ENCODE measurements at places on chromosomes 4 and X.

GRCh38 chrX:3777416-3777815 is 64.0 kb upstream of the PRKX start:
- DNase-seq = no peak

DNA sequence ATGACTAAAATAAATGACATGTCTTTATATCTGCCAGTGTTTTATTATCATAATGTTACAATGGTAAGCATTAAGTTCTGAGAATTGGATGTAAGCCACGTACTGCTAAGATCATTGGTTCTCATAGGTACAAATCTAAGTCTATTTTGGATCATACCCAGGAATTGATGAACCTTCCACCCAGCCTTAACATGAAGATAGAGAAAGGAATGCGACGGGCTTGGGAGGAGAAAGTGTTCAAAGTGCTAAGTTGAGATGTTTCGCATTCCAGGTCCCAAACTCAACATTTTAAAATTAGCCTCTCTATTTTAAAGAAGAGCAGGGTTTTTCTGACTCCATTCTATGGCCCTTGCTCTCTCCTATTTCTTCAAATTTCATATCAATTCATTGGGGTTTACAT is 54.9 kb upstream of the FRAS1 start:
- DNase-seq = no peak

DNA sequence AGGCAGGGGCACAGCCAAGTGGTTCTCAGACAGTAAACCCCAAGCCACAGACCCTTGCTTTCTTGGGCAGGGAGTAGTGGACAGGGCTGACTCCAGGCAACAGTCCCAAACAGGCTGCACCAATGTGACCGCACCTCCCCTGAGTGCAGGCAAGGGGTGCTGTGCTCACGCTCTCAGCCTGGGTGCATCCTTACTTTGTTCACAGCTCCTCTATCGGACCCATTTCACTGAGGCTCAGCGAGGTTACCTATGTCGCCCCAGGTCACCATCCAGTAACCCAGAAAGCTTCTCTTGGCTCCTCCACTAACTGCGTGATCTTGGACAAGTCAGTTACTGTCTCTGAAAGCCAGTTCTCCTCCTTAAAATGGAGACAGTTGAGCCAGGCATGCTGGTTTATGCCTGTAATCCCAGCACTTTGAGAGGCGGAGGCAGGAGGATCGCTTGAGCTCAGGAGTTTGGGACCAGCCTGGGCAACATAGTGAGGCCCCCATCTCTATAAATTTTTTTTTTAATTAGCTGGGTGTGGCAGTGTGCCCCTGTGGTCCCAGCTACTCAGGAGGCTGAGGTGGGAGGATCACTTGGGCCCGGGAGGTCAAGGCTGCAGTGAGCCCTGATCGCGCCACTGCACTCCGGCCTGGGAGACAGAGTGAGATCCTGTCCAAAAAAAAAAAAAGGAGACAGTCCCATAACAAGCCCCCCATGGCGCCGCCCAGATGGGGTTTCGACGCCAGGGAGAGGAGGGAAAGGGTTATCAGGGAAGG is 823 bp upstream of the MAN2B2 start:
- DNase-seq = no peak

DNA sequence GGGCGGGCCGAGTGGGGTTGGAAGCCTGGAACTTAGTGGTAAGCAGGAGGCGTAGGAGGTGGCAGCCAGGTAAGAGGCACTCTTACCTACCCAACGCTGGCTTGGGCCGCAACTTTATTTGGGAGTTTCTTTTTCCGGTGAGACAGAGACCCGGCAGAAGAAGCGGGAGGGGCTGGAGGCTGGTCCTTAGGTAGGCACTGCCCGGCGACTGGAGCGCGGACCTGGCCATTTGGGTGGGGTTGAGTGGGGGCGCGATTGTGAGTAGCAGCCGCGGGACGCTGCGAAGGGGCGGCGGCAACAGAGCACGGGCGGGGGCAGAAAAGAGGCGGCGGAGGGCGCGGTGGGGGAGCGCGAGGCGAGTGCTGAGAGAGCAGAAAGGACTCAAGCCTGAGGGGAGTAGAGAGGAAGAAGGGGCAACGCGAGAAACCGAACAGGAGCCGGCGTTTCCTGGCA is 334 bp upstream of the POU4F2 start:
- no peak for DNase-seq

GRCh38 chrX:69289793-69290123 is 124.5 kb upstream of the PJA1 start:
- DNase-seq = no peak

DNA sequence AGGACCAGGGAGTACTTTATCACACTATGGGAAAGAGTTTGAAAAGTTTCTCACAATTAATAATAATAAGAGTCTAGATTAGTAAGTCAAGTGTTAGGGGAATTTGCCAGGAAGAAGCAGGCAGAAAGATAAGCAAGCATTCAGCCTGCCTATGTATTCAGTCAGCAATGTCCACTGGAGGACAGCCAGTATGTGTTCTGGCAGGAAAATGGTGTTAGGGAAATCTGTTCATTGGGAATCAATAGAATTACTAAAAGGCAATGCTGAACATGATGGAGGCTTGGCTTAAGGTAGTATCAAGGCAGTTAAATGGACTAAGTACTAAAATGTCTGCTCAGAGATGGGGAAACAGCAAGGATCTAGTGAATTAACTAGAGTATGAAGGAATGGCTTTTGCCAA is 221.2 kb downstream of the PPP4R3C start:
- DNase-seq = no peak

DNA sequence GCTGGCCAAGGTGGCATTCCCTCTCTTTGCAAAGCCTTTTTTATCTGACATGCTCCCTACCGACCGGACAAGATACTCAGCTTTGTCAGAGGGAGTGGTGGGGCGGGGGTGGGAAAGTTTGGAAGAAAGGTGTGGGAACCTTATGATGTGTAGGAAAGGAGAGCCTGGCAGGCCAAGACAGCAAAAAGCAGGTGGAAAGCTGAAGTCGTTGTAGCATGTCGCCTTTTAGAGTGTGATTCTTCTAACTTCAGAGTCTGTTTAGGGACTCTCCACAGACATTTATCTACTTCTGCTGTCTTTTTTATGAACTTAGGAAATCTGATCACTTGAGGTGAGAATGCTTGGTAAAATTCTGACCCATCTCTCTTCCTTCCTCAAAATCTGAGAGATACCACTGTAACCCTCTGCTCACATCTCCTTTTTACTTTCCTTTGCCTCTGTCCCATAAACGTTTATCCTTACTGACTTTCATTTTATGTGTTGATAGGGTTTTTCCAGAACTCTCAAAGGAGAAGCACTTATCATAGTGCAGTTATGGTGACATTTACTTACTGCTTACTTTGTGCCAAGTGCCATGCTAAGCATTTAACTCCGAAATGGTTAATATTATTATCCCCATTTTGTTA is 8.2 kb upstream of the RUFY3 start:
- no peak for DNase-seq

GRCh38 chr4:12144051-12144450 is 715.4 kb upstream of the HS3ST1 start:
- DNase-seq = no peak

DNA sequence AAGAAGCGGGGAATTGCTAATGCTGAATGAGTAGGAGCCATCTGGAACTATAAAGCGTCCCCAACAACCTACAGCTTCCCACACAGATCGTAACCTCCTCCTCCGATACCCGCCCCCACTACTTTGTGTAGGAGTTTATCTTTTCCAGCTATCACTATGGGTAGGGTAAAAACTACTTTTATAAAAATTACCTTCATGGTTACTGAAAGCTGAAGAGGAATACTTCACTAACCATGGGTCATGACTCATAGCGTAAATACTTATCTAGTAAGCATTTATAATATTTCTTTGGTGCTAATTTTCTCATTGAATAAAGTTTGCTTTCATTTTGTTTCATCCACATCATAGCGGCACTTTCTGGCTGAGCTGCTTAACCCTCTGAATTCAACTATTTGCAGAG is 79.4 kb upstream of the TNIP3 start:
- DNase-seq = no peak

DNA sequence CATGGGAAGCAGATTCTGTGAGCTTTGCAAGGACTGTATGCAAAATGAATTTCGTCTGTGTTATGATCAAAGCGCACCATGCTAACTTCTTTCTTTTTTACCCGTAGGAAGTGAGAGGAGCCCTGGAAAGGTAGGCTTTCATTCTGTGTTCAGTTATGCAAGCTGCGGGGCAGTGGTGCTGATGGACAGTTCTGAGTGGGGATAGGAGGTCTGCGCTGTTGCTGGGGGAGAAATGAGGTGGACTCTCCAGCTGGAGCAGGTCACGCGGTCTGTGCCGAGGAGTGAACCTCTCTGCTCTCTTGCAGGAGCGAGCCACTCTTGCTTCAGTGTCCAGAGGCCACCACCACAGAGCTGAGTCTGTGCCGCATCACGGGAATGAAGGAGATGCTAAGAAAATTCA is 4.5 kb downstream of the TRIML1 start:
- DNase-seq = no peak

- DNase-seq = no peak
Observed at GRCh38 chr4:87704001-87704400, 53.9 kb downstream of the DMP1 start.

DNA sequence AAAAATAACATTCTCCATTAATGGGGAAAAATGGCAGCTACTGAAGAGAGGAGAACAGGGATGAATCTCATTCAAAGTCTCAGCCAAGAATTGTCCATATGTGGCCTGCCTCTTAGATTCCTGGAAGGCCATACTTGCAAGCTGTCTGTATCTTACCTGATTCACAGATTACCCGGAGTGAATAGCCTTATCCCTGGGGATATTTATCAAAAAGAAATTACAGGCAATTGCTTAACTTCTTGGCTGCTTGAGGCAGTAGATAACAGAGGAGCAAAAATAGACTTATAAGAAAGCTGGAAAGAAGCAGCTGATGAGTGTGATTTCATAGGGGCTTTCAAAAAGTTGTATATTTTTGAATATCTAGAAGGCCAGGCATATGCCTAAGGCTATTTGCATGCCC is 68.8 kb upstream of the PPP1R2C start:
- no peak for DNase-seq

- DNase-seq = no peak
Observed at GRCh38 chr4:109816082-109816442, 500 bp downstream of the GAR1 start.

- no peak for DNase-seq
Observed at GRCh38 chrX:46447384-46447783, 97.8 kb downstream of the ZNF674 start.

DNA sequence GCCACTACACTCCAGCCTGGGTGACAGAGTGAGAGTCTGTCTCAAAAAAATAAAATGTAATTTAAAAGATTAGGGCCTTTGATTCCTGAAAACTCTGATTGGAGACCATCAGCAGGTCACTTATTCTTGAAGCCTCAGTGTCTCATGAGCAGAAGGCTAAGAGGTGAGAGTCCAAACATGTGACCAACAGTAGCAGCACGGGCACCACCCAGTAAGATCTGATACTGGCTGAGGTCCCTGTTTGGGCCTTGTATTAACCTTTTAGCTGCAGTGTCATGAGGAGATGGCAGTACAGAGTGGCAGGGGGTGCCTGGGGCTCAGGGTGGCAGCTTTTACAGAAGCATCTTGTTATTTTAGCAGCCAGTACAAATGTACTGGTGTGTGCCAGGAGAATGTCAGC is 89.3 kb downstream of the FHDC1 start:
- DNase-seq = no peak

DNA sequence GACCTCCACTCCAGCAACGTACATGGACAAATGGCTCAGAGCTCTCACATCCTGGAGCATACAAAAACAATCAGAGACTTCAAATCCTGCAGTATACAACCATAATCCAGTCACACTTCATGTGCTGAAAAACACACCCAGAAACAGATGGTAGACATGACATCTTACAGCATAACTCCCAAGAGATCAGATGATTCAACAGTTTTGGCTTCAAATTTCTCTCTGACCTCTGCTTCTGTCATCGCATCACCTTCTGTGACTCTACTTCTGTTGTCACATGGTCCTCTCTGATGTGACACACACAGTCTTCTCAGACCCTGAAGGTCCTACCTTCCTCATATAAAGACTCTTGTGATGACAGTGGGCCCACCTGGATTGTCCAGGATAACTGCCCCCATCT is 18.5 kb downstream of the SUV39H1 start:
- DNase-seq = no peak

- no peak for DNase-seq
Observed at GRCh38 chrX:80014141-80014940, at the start of gene TBX22. Gene TBX22 (plus strand): TSS chrX:80014753. CDS start chrX:80022270, 7,517 bp downstream.

DNA sequence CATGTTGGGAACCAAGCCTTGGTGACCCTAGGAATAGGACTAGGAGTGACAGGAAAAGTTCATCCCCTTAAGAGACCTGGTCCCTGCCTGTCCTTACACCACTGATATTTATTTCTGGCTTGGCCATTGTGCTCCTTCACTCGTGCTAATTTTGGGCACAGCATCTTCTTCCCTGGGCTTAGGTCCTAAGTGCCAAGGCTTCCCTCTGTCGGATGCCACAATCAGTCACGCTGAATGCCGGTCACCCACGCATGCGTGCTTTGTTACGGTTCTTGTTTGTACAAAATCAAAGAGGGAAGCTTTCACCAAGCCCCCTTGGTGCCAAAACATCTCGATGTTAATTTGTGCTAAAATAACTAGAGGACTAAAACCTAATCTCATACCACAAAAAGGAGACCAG is 17.4 kb upstream of the MAP3K15 start:
- no peak for DNase-seq

DNA sequence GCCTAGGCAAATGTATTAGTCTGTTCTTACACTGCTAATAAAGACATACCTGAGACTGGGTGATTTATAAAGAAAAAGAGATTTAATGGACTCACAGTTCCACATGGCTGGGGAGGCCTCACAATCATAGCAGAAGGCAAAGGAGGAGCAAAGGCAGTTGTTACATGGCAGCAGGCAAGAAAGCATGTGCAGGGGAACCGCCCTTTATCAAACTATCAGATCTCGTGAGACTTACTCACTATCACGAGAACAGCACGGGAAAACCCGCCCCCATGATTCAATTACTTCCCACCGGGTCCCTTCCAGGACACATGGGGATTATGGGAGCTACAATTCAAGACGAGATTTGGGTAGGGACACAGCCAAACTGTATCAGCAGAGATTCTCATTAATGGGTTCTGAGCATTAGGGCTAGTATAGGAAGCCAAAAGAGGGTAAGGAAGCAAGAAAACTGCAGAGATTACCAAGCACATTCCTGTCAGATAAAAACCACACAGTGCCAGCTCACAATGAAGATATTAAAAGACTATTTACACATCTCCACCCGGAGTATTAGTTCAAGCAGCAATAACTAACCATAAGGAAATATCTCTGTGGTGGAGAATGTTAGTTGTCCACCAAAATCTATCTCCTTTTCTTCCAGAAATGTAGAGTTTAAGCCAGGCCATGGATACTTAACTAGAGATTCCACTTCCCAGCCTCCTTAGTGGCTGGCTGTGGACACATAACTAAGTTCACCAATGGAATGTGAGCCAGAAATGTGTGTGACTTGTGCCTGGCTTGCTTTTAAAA is 61.2 kb upstream of the HOPX start:
- DNase-seq = no peak
